Ovary (tissue), 10 donors: ENCODE measurements at places on chromosomes 3 and 15.

- peak; percentile 26 for DNase-seq
These were observed 37.8 kb upstream of the TRH start for GRCh38 chr3:129936757-129937156.

DNA sequence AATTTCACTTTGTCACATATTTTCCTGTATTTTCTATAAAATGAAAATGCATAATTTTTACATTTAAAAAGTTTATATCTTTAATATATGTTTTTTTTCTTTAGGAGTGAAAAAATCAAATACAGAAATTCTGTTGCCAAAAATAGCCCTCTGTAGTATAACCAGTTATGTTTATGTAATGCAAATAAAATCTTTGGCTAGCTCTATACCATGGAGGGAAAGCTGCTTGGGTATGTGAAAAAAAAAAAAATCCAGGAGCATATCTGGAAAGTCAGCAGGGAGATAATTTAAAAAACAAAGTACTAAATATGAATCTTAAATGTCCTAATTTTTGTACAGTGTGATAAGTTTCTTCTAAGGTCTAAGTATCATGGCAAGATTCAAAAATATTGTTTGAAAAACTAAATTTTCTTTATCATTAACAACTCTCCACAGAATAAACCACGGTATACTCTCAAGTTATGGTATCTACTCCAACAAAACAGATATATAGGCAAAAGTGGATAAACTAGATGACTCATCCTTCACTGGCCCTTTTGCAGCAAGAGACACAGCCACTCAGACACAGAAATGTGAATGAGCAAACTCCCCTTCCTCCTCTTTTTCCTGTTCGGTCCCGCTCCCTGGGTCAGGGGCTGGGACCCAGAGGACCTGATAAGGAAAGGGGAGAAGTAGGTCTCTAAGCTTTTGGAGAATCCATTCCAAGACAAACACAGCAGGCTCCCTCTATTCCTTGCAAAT lies 66.6 kb downstream of the PDZRN3 start:
- no peak for DNase-seq

GRCh38 chr3:29011441-29011840 lies 269.4 kb upstream of the RBMS3 start:
- no peak for DNase-seq

DNA sequence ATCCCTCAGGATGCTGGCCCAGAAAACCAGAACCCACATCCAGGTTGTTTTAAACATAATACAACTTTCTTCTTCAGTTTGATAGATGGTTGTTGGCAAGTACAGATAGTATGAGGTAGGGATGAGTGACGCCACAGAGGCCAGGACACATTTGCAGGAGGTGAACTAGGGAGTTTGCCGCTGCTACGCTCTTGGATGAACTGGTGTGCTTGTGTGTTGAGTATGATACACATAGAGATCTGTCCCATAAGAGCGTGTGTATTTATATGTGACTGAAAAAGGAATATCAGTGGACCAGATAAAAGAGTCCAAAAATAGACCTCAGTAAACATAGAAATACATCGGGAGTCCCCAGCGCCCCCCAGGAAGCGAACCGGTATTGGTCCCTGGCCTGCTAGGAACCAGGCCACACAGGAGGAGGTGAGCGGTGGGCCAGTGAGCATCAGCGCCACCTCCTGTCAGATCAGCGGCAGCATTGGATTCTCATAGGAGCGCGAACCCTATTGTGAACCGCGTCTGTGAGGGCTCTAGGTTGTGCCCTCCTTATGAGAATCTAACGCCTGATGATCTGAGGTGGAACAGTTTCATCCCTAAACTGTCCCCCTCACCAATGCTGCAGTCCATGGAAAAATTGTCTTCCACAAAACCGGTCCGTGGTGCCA lies 98.1 kb downstream of the LRRK1 start:
- no peak for DNase-seq

- no peak for DNase-seq
These were observed 11.3 kb upstream of the KIF23 start for GRCh38 chr15:69402816-69403215.

DNA sequence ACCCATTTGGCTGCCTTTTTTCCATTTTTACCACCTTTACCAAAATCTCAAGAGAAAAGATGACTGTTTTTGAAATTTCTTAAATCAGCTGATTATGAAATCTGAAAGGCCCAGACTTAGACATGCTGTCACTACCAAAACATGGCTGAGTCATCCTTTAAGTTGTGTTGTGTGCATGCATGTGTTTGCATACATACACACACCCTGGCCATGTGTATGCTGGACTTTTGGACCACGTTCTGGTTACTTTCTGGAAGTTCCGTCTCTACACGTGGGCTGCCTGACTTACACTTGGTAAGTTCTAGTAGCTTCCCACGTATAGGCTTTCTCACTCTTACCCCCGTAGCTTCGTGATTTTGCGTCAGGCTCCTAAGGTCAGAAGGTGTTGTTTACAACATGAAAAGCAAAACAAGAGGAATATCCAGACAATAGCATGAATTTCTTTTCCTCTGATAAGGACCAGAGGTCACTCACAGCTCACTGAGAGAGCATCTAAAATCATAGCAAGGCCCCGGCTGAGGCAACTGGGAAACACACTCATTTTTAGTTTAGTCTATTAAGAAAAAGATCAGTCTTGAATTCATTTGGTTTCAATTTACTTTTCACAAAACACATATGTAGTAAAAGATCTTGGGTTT lies 62.4 kb downstream of the COL8A1 start:
- DNase-seq: no peak

DNA sequence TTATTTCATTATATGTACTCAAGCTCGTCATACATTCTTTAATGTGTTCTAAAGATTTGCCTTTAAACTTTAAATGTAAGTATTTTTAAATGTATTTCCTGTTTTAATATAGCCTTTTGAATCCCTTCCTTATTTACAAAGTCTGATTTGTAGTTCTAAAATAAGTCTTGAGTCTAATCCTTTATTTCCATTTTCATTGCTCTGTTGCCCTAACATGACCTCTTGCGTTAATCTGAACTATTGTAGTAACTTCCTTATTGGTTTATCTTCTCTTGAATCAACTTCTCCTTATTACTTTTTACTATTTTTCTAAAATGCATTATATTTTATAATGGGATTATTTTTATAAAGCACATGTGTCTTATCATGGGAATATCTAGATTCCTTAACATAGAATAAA lies 24.0 kb downstream of the KNL1 start:
- no peak for DNase-seq

GRCh38 chr3:10852066-10852808 lies 36.2 kb downstream of the SLC6A11 start:
- no peak for DNase-seq

DNA sequence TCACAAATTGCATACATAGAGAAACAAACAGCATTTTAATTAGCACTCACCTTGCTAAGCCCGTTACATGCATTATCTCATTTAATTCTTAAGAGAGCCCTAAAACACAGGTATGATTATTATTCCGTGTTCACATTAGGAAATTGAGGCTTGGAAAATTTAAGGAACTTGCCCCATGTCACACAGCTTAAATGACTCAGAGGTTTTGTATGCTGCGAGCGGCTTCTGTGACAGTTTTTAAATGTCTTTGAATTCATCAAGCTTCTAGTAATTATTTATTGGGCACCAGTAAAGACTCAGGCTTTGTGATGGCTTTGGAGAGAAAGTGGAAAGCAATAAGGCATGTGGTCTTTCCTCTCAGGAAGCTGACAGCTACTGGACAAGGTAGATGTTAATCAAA lies 166.7 kb upstream of the THBS1 start:
- DNase-seq: no peak

GRCh38 chr3:158167737-158168557 lies 58.1 kb downstream of the RSRC1 start:
- DNase-seq: no peak

- no peak for DNase-seq
These were observed 33.4 kb downstream of the TMEM41A start for GRCh38 chr3:185465471-185465870.

DNA sequence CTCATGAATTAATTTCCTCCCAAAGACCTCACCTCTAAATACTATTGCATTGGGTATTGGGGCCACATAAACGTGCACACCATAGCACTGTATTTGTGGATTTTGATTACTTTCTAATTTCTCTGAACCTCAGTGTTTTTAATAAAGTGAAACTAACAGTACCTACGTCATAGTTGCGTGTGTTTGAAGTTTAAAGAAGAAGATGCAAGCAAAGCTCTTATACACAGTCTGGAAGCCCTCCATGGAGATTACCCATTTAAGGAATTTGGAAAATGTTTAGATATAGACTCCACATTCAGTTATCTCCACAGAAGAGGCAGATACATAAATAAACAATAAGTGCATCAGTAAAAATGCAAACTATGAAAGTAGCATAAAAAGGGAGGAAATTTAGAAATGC lies 581.1 kb upstream of the GBE1 start:
- no peak for DNase-seq

- no peak for DNase-seq
These were observed 264.4 kb upstream of the VEPH1 start for GRCh38 chr3:157767607-157768006.

- no peak for DNase-seq
These were observed 368.4 kb upstream of the IL12A start for GRCh38 chr3:159620281-159620680.

- DNase-seq: peak; percentile 25
These were observed 9.7 kb upstream of the EIF1B start for GRCh38 chr3:40299721-40300335.

GRCh38 chr15:70799667-70800450 lies 36.5 kb upstream of the UACA start:
- DNase-seq: no peak

DNA sequence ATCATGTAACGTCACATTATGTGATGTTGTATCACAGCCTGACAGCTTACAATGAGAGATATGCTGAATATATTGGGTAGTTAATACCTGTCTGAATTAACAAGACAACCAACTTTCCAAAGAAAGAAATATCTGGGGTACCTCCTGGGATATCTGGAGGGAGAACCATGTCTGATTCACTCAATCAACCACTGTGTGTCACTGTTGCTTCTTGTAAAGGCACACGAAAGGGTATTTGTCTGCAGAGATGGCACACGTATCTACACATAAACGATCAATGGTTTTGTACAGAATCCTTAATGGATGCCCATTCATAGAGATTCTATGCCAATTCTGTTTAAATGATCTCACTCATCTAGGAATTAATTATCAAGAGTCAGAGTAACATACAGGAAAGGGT lies 252.1 kb upstream of the TMCO5A start:
- no peak for DNase-seq

GRCh38 chr3:69066121-69066520 lies 14.0 kb upstream of the TMF1 start:
- DNase-seq: no peak

DNA sequence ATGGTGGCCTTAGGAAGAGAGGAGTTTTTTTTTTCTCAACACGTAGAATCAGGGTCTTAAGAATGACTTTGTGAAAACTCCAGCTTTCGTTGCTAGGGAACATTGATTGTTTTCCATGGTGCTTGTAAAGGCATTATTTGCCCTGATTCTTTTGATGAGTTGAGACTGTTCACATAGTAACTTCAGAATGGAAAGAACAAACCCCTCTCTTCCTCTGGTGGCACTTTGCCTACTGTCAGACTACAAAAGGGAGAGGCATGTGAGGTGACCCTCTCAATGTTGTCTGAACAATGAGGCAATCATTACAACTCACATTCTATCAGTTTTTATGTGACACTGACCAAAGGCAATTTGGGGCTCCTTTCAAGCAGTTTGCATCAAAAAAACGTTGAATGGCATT lies 477.8 kb downstream of the FGF12 start:
- no peak for DNase-seq

DNA sequence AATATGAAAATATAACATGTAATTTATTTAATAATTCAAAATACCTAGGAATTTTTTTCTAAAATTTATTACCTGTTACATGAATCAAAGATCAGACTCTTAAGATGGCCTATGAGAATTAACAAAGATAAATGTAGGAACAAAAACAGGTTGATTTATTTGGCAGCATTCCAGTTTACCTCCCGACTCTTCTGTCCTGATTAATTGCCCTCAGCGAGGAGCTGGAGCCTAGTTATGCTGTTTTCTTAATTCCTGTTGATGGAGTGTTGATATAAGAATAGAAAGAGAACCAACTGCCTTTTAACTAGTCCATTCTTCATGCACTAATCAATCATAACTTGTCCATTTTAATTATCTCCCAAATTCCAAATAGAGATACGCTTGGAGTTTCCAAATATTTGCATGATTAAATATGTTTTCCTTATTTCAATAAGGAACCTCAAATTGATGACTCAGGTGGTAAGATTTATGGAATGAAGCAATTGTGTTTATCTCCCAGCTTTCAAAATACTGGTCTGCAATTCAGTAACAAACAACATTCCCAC lies 10.6 kb upstream of the CPB1 start:
- no peak for DNase-seq

DNA sequence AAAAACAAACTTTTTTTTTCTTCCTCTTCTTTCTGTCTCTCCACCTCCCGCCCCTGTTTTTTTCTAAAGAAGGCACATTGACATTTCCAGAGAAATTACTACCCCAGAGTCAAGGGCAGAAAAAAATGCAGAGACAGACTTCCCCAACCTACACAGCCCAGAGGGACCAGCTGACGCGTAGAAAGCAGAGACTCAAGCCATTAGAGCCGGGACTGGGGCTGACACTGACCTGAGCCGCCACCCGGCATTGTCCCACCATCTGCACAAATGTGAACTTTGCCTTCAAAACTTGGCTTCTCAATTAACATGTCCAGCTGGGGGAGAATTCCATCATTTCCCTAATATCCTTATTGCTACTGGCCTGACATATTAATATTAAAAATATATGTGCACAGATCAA lies 385.6 kb downstream of the NR2F2 start:
- DNase-seq: no peak

DNA sequence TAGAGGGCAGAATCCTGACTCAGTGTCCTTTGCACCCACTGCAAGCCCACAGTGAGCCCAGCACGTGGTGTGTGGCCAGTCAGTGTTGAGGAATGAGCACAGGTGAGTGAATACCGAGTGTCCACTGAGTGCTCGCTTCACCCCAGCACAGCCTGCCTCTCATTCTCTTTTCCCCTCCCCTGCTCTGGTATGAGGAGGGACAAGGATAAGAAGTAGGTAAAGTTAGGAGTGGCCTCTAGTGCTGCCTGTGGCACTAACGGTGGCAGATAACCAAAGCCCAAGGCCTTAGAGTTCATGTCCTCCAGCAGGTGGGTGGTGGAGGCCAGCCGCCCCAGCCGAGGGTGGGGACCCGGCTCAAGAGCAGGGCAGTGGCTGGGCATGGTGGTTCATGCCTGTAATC lies 38.0 kb downstream of the PRKCD start:
- no peak for DNase-seq

- DNase-seq: no peak
These were observed 18.7 kb downstream of the THRB start for GRCh38 chr3:24475925-24476324.
